Activated CD4-positive, alpha-beta memory T cell treated with anti-CD3 and anti-CD28 coated beads, Interleukin-2, amount 10 ng/mL, durations not matched to agents 7 days and 5 days (primary cell): ENCODE measurements at places on chromosomes 2 and 18. TPM values are rescaled to one million over a fixed set of nuclear protein-coding genes. Genes with fewer than 3 reads are reported as not detected.

DNA sequence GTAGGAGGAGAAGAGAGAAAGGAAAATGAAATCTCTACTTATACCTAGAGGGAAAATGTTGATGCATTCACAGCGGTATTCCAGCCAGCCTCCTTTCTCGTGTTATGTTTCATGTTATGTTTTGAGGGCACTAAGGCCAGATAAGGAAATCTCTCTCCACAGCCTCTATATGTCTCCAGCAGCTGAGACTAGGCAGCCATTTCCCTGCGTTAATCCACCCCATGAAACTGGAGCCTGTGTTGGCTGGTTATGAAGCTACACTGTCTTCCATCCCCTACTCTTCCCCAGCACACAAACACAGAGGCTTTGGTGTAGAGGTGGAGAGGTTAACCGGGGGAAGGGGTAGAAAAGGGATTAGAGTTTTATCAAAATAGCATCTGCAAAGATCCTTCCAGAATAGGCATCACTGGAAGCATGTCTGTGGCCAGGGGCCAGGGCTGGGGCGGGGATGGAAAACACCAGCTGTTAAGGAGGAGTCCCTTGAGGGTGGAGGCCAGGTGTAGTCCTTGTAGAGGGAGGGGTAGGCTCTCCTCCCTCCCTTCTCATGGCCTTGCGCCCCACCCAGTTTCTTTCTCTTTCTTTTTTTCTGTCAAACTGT is 100.9 kb upstream of the TNP1 start:
- no peak for DNase-seq

DNA sequence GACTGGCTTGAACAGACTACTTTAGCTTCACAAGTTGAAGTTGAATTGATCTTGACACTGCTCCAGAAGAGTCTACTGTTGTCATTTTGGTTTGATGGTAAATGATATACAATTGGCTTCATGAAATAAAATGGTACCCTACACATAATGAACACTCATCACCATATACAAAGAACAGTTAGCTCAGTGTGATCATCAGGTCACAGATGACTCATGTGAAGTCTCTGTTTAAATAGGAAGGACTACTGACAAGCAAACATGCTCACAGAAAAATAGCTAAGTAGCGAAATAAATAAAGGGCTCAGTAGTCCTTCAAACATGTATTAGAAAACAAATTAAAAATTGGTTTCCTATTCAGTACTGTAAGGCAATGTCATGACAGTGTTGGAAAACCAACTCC is 96.2 kb downstream of the MEIS1 start:
- no peak for DNase-seq

- DNase-seq, result no peak
Measured at GRCh38 chr2:149657401-149658040, 69.9 kb upstream of the MMADHC start.

DNA sequence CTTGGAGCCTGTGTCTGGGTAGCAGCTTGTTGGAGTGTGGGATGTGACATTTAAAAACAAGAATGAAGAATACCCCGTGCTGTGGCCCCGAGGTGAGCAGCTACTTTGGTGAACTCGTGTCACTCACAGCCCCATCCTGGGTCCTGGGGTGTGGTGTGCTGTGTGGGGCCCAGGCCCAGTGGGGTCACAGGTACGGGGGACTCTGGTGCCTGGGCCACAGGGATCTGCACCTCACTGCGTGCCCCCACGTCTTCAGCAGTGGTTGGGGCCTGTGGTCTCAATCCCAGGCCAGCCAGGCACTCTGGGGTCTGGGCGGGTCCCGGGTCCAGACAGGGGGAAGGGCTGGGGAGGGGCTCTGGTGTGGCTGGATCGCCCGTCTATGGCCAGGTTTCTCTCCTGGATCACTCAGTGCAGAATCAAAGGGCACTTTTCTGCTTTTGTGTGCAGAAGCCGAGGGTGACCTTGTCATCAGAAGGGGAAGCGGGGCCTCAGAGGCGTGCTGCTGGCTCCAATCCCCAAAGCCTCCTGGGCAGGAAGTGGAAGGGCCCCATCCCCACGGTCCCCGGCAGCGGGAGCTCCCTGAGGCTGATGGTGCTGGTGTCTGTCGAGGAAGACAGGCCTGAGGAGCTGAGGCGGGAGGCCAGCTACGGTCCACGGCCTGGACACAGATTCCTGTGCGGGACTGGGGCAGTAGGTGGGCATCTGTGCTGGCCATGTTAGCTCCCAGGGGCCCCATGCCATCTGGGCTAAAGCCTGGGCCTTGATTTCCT is 1.4 kb downstream of the GPR35 start:
- no peak for DNase-seq

- DNase-seq, result no peak
Measured at GRCh38 chr2:167331636-167332232, 443.5 kb downstream of the XIRP2 start.

GRCh38 chr18:46939337-46939963 is 22.0 kb downstream of the KATNAL2 start:
- DNase-seq, result no peak

DNA sequence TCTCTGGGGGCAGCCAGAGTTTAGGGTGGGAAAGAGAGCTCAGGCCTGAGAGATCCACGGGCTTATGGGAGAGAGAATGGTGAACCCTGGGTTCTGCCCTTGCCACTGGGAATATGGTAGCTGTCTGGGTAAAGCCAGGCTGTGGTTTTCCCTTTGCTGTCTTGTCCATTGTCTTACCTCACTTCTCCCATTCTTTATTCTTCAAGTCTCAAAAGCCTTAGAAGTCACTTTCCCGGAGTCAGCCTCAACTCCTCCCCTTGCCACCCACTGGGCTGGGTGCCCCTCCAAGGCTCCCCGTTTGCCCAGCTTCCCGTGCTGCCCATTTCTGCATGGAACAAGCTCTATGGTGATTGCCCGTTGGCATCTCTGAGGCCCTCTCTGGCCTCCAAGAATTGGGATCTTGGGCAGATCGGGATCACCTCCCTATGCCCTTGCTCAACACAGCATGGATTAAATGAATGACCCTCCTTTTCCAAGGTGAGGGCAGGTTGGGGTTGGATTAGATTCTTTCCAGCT is 228.2 kb downstream of the HAUS1 start:
- DNase-seq, result no peak

GRCh38 chr2:224924631-224925030 is 117.6 kb downstream of the DOCK10 start:
- no peak for DNase-seq

- DNase-seq, result no peak
Measured at GRCh38 chr18:22558945-22559385, 141.2 kb upstream of the CTAGE1 start.

- no peak for DNase-seq
Measured at GRCh38 chr18:12907258-12907925, 23.4 kb upstream of the PTPN2 start.

GRCh38 chr2:239390546-239391285 is 10.1 kb downstream of the HDAC4 start:
- DNase-seq, result no peak

DNA sequence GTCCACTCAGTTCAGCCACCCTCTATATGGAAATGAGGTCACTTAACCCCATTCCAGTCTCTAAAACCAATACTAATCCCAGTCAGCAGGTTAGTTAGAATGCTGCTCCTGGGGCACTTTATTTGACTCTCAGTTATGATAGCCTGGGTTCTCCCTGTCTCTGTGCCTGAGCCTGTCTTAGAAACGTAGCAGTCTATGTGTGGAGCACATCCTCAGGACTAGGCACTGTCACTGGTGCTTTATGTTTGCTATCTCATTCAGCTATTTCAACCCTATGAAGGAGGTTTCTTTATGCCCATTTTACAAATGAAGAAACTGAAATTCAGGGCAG is 152.5 kb upstream of the PKDCC start:
- DNase-seq, result no peak

- peak; percentile 29 for DNase-seq
Measured at GRCh38 chr2:232927032-232927792, 57.1 kb downstream of the SNORC start.

DNA sequence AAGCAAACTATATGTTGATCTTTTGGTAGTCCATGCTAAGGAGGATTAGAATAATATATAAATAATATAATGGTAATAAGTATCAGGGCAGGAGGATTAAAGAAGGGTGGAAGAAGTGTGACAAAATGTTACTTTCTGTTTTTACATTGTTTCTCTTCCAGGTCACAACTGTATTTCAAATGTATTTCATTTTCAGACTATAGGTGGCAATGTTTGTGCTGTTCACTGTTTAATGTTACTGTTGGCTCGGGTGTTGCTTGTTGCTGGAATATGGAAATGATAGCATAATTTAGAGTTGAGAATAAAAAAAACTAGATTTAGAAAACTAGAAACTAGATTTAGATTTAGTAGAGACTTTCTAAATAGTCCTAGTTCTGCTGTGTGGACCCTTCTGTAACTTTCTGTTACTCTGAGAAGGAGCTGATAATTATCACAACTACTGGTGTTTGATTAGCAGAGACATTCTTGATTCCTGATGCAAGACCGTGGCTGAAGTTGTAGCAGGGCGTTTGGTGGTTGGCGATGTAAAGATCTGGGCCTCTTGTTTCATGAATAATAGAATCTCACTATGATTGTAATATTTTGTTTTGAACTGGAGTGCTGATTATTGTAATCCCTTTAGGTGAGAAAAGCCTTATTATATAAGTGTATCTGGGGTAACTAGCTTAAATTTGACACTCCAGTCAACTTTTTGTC is 7.9 kb downstream of the NEDD4L start:
- DNase-seq, result no peak

GRCh38 chr2:122749405-122749804 is 994.0 kb downstream of the TSN start:
- no peak for DNase-seq

DNA sequence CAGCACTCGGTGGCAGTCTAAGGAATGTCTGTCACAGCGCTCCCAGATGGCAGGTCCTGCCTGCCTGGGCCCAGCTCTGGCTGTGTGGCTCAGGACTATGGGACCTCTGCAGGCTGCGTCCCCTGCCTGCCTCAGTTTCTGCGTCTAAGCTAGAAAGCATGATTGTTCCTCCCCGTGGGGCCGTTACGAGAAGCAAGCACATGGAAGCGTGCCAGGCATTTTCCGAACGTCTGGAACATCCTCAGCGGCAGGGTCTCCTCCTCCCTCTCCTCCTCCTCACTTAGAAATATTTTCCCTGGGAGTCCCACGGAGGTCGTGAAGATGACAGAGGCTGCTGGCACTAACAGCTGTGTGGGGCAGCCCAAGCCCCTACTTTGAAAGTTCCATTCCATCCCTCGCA is 43.3 kb downstream of the LRRFIP1 start:
- no peak for DNase-seq

The ANKRD23 gene
- 15.5 TPM for total RNA-seq

The SKOR2 gene
- not detected for total RNA-seq

The HRH4 gene
- 0.43 TPM for total RNA-seq

The ADCY3 gene
- 58.5 TPM for total RNA-seq

The L3MBTL4 gene
- total RNA-seq, result 0.20 TPM

The ZNF532 gene
- 4.2 TPM for total RNA-seq

The CCDC178 gene
- total RNA-seq, result not detected

The MALL gene
- not detected for total RNA-seq
